ENCODE measurements at places on chromosomes 7 and 10.
A peak's percentile ranks its signal among the peaks of the same experiment; 100 is the strongest.

DNA sequence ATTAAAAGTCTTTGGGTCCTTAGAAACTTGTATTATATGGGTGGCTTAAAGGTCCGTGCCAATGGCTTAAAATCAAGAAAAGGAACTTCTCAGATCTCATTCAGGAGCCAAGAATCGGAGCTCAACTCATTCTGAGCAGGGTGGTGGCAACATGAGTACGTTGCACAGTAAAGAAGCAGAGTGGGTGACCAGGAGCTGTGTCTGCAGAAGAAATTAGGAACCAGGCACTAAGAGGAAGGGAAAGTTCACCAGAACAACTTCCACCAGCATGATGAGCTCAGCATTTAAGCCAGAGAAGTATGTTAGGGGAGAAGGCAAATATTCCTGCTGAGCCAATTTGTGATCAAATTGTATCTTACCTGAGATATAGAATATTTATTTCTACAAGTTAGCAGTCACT lies 236.0 kb upstream of the NRP1 start:
- no peak for DNase-seq

DNA sequence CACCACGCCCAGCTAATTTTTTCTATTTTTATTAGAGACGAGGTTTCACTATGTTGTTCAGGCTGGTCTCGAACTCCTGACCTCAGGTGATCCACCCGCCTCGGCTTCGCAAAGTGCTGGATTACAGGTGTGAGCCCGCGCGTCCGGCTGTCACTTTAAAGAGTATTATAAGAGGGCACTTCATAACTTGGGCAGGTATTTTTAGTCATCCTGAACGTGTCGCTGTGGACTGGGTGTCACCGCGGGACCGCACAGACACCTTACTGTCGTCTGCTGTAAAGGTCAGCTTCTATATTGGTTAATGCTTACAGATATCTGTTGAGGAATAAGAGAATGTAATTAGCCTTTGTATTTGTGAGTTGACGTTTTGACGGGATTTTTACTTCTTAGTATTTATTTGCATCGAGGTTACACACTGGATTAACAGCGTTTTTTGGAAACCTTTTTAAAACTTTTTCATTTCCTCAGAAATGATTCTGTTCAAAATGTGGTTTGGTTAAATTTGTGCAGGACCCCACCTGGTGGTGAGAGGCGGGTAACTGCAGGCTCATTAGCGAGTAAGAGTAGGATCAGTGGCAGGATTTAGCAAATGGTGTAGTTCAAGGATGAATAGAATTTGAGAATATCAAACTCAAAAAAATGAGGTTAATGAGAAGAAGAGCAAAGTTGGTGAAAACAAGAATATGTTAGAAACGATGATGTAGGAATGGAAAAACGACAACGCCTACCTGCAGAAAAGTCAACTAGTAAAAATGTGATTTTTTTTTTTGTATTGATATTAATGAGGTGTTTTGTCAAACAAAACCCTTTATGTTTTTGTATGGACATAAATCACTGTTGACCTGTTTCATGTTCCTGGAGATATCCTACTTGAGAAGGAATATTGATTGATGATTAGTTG lies 3.2 kb downstream of the DNAJB6 start:
- DNase-seq, result peak; percentile 43

DNA sequence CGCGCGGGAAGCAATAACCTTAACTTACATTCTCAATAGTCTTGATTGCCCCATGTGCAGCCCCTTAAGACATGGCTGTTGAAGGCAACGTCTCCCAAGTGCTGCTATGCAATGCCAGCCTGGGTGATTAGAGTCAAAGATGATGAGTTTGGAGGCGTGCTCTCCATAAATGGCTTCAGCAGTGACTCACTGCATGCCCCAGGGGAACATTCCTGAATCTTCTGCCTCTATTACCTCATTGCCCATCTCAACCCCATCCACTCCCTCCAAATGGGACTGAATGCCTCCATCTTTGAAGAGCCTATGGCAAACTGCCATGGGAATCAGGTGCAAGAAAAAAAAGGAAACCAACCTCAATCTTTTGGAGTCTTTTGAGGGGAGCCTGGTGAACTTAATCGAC lies 282.8 kb downstream of the SNX10 start:
- no peak for DNase-seq

DNA sequence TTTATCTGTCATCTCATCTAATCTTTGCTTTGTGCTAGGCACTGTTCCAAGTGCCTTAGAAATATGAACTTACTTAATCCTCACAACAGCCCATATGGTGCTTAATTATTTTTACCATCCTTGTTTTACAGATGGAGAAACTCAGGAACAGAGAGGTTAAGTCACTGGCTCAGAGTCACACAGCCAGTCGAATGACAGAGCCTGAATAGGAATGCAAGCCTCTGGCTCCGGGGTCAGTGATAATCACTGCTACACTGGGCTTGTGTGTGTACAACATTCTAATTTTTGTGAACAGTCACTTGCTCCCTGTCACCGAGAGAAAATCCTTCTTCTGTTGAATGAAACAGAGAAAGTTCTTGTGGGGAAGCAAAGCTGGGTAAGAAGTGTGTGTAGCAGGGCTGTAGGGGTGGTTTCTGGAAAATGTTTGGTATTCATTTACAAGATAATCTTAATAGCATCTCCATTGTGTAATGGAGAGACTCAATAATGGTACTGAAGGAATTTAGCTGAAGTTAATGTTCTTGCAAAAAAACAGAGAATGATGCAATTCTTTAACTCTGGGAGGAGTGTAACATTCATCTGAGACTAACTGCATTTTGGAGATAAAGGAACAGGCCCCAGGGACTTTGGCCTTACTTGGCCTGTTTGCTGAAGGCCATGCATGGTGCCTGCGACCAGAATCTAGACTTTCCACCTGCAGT lies 290.6 kb downstream of the FRMD4A start:
- DNase-seq, result no peak

- DNase-seq, result no peak
Observed at GRCh38 chr10:119285495-119286267, 78.3 kb downstream of the GRK5 start.

GRCh38 chr10:91123261-91123660 lies 97.2 kb upstream of the PCGF5 start:
- no peak for DNase-seq

DNA sequence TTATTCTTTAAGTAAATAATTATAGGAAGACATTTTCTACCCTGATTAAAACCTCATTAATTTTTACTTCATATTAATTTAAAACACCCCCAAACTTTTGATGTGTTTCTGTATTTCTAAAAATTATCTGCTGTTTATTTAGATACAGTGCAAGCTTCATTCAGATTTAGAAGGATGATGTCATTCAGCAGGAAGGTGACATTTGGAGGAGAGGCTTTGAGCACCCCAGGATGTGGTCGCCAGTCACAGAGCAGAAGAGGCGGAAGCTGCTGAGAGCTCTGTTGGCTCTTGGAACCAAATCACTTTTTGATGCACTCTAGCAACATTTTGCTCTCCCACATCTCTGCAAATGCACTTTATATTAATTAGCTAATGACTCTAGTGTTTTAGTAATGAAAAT lies 233.9 kb upstream of the CACNA2D1 start:
- peak; percentile 7 for DNase-seq

All from stimulated activated CD8-positive, alpha-beta memory T cell treated with anti-CD3 and anti-CD28 coated beads, Interleukin-2, amount 100 ng/mL, for 1 hour (primary cell).